Karpas-422 (cell line): ENCODE measurements at places on chromosomes 2 and 18. TPM values are rescaled to one million over a fixed set of nuclear protein-coding genes. Genes with fewer than 3 reads are reported as not detected.

GRCh38 chr18:22422909-22423548 is 5.3 kb upstream of the CTAGE1 start:
- no peaks in the 10 kb centered on the region for H3K27me3 ChIP-seq
- no peaks in the 10 kb centered on the region for H3K4me1 ChIP-seq
- no peak overlapping the region for H3K4me3 ChIP-seq
- no peak for DNase-seq
- H3K36me3 ChIP-seq: no peaks in the 10 kb centered on the region

- H3K27me3 ChIP-seq: no peaks in the 10 kb centered on the region
- H3K4me3 ChIP-seq: no peak overlapping the region
- no peak overlapping the region for H3K27ac ChIP-seq
- H3K4me1 ChIP-seq: no peaks in the 10 kb centered on the region
- no peaks in the 10 kb centered on the region for H3K36me3 ChIP-seq
- DNase-seq: no peak
Measured at GRCh38 chr2:62586981-62587380, 81.0 kb upstream of the TMEM17 start.

GRCh38 chr2:16037808-16038457 is 97.6 kb downstream of the MYCN start:
- no peak overlapping the region for H3K27ac ChIP-seq
- H3K27me3 ChIP-seq: no peaks in the 10 kb centered on the region
- H3K4me3 ChIP-seq: no peak overlapping the region
- H3K36me3 ChIP-seq: no peaks in the 10 kb centered on the region

- H3K27ac ChIP-seq: no peak overlapping the region
- no peak for DNase-seq
- no peaks in the 10 kb centered on the region for H3K27me3 ChIP-seq
- no peak overlapping the region for H3K4me3 ChIP-seq
Measured at GRCh38 chr2:86556508-86556907, 6.7 kb downstream of the CHMP3 start.

DNA sequence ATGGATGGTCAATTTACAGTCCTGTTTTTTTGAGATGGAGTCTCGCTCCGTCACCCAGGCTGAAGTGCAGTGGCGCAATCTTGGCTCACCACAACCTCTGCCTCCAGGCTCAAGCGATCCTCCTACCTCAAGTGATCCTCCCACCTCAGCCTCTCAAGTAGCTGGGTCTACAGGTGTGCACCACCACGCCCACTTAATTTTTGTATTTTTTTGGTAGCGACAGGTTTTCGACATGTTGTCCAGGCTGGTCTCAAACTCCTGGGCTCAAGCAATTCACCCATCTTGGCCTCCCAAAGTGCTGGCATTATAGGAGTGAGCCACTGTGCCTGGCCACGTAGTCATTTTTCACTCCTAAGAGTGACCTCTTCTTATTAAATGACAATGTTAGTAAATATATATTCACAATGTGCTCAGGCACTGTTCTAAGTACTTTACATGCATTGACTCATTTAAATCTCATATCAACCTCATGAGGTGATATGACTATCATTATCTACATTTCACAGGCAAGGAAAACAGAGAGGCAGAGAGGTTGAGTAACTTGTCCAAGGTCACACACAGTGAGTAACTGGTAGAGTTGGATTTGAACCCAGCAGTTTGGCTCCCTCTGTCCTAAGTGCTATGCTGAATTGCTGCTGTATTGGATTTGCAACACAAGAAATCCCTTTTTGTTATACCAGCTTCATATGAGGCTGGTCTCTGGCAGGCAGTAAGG is 5.6 kb upstream of the DIS3L2 start:
- no peak for DNase-seq
- no peak overlapping the region for H3K27ac ChIP-seq
- no peak overlapping the region for H3K4me3 ChIP-seq
- no peaks in the 10 kb centered on the region for H3K27me3 ChIP-seq

GRCh38 chr2:219570194-219570923 is 980 bp downstream of the OBSL1 start:
- no peak overlapping the region for H3K4me3 ChIP-seq
- no peaks in the 10 kb centered on the region for H3K27me3 ChIP-seq
- no peaks in the 10 kb centered on the region for H3K4me1 ChIP-seq
- no peaks in the 10 kb centered on the region for H3K36me3 ChIP-seq
- no peak for DNase-seq

- peak overlapping the region; percentile 35; the same call in 1 of the 2 replicates for H3K27ac ChIP-seq
- H3K4me3 ChIP-seq: no peak overlapping the region
- no peaks in the 10 kb centered on the region for H3K27me3 ChIP-seq
- DNase-seq: no peak
- H3K36me3 ChIP-seq: peaks cover 30% of the 10 kb centered on the region
Measured at GRCh38 chr2:232772531-232772930, 3.8 kb downstream of the KCNJ13 start.

- no peaks in the 10 kb centered on the region for H3K27me3 ChIP-seq
- H3K4me1 ChIP-seq: no peaks in the 10 kb centered on the region
- no peaks in the 10 kb centered on the region for H3K36me3 ChIP-seq
- H3K27ac ChIP-seq: no peak overlapping the region
- no peak for DNase-seq
Measured at GRCh38 chr2:75010571-75010970, 52.1 kb downstream of the POLE4 start.

DNA sequence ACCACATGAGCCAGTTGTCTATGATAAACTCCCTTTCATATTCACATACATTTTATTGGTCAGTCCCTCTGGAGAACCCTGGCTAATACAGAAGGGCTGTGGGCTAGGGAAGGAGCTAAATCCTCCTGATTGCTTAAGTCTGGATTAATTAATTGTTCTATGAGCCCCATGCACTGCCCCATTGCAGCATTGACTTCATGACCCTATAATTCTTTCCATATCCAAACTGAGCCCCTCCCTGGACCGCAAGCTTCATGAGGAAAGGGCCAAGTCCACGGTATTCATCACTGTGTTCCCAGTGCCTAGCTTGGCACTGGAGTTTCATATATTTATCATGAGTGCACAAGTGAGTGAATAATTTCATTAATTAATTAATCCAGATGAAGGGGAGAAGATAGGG is 124.0 kb downstream of the MBD2 start:
- no peaks in the 10 kb centered on the region for H3K4me1 ChIP-seq
- DNase-seq: no peak
- no peak overlapping the region for H3K27ac ChIP-seq

- peaks cover 36% of the 10 kb centered on the region for H3K4me1 ChIP-seq
- no peaks in the 10 kb centered on the region; the same call in 1 of the 2 replicates for H3K27me3 ChIP-seq
- H3K27ac ChIP-seq: peak overlapping the region; percentile 97
- peaks cover 16% of the 10 kb centered on the region for H3K36me3 ChIP-seq
- peak; percentile 98 for DNase-seq
Measured at GRCh38 chr2:73285159-73285739, 971 bp upstream of the FBXO41 start.

DNA sequence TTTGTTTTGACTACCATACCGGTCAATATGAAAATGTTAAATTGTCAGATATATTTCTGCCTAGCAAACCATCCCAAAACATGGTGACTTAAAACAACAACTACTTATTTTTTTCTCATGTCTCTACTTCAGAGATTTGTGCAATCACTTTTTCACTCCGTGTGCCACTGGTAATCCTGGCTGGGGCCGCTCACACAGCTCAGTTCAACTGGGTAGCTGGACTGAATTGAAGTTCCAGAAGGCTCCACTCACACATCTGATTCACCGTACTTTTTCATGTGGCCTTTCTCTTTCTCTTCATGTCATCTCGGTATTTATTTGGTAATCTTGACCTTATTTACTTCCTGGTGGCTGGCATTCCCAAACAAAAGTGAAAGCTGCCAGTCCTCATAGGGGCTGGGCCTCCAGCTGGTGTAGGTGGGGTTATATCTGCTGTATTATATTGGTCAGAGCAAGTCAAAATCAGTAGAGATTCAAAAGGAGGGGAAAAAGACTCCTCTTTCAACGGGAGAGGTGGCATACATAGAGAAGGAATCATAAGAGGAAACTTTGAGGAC is 513.9 kb upstream of the NXPH2 start:
- H3K4me3 ChIP-seq: no peak overlapping the region
- H3K27me3 ChIP-seq: no peaks in the 10 kb centered on the region
- H3K4me1 ChIP-seq: no peaks in the 10 kb centered on the region
- H3K27ac ChIP-seq: no peak overlapping the region

- H3K27me3 ChIP-seq: no peaks in the 10 kb centered on the region
- DNase-seq: no peak
- H3K4me1 ChIP-seq: no peaks in the 10 kb centered on the region
- H3K36me3 ChIP-seq: no peaks in the 10 kb centered on the region
- H3K27ac ChIP-seq: no peak overlapping the region
Measured at GRCh38 chr18:62438402-62438801, 84.4 kb upstream of the ZCCHC2 start.

DNA sequence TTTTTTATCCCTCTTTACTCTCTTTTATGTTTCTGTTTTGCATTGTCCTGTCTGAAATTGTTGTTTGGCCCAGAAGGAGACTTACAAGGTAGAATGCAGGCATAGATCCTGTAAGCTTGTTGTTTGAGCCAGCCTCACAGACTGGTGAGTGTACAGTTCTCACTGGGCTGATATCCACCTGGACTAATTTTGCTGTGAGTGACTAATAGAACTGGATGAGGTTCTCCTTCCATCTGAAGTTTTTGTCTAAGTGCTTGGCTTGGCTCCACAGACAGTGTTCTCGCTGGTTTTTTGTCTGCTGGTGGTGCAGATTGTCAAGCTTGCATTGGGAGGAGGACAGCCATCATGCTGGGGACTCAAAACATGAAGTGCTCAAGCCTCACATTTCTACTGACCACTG is 495.7 kb downstream of the TSN start:
- H3K4me1 ChIP-seq: no peaks in the 10 kb centered on the region
- no peaks in the 10 kb centered on the region for H3K36me3 ChIP-seq
- no peak overlapping the region for H3K4me3 ChIP-seq
- no peak for DNase-seq
- no peak overlapping the region for H3K27ac ChIP-seq
- no peaks in the 10 kb centered on the region for H3K27me3 ChIP-seq

- no peak overlapping the region for H3K27ac ChIP-seq
- H3K36me3 ChIP-seq: no peaks in the 10 kb centered on the region
- no peak overlapping the region for H3K4me3 ChIP-seq
- H3K4me1 ChIP-seq: peaks cover 9% of the 10 kb centered on the region
- DNase-seq: no peak
Measured at GRCh38 chr2:219636144-219636915, 8.9 kb downstream of the SLC4A3 start.

DNA sequence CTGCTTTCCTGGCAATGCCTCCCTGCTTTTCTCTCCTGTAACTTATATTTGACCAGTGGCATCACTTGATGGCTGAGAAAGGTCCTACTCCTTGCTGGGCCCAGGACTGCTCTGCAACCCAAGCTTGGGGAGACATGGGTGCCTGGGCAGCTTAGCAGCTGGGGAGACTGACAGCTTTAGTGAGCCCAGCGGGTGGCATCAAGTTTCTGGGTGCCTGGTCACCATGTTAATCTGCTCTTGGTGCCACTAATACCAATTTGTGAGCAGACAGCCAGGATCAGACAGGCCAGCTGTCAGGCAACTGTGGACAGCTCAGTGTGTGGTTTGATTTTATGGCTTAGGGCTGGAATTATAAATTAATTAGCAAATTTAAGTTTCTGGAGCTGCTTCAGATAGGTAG is 144.8 kb upstream of the GLI2 start:
- no peak overlapping the region for H3K27ac ChIP-seq
- H3K36me3 ChIP-seq: no peaks in the 10 kb centered on the region
- no peak for DNase-seq
- no peaks in the 10 kb centered on the region for H3K4me1 ChIP-seq

- H3K36me3 ChIP-seq: peaks cover 65% of the 10 kb centered on the region
- no peak for DNase-seq
Measured at GRCh38 chr2:60468382-60469085, 84.9 kb downstream of the BCL11A start.

DNA sequence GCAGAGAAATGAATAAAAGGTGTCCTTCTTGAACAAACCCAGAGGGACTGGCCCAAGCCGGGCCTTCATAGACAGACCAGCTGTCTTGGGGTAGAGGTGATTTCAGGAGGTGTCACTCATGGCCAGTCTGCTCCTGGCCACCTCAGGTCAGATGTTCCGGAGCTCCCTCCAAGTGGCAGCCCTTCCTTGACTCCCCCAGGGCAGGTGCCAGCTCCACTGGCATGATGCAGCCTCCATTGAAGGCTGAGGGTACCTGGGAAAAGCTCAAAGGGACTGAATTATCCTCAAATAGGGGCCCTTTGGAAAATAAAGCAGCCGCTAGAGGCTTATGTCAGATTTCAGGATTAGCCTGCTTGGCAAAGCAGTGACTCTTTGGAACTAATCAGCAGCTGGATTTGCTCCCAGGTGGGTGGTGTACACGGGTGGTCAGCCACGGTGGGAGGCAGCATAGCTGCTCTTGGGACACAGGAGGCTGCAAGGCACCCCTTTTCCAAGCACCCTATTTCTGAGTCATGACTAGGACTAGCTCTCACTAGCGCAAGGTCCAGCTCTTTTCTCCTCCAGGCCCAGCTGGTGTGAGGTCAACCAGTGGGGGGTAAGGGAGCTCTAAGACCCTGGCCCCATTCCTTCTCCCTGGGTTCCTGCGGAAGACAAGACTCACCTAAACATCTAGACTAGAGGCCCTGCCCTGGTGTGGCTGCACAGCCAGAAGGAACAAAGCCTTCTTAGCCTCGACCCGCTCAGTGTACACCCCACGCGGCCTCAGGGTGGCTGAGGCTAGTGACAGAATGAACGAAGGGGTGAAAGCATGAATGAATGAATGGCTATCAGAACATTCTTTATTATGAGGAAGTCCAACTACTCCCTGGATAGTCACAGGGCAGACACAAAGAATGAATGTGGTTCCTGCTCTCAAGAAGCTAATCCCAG is 29.3 kb downstream of the HS1BP3 start:
- H3K27ac ChIP-seq: no peak overlapping the region
- DNase-seq: no peak
- no peaks in the 10 kb centered on the region for H3K36me3 ChIP-seq
- no peaks in the 10 kb centered on the region for H3K4me1 ChIP-seq

DNA sequence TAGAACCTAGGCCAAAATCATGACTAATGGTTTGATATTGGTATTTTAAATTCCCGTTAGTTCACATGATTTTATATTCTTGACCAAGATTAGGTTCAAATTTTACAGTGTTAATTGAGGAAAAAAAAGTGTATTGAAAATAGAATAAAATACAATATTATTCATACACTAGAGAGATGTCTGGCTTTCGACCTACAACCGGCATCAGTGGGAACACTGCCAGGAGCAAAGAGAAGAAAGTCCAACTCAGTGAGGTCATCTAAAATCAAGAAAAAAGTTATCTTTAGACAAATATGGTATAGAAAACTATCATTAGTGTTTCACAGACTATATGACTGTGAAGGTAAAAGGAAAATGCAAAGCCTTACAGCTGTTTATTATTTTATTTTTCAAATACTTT is 81.5 kb downstream of the PIGN start:
- no peaks in the 10 kb centered on the region for H3K27me3 ChIP-seq
- H3K4me1 ChIP-seq: peaks cover 2% of the 10 kb centered on the region
- H3K27ac ChIP-seq: no peak overlapping the region
- peaks cover 8% of the 10 kb centered on the region for H3K36me3 ChIP-seq
- no peak for DNase-seq

GRCh38 chr2:260507-261161 is 3.2 kb downstream of the SH3YL1 start:
- DNase-seq: no peak
- no peaks in the 10 kb centered on the region for H3K36me3 ChIP-seq
- H3K27me3 ChIP-seq: no peaks in the 10 kb centered on the region
- no peak overlapping the region for H3K4me3 ChIP-seq
- no peak overlapping the region for H3K27ac ChIP-seq
- H3K4me1 ChIP-seq: peaks cover 4% of the 10 kb centered on the region

GRCh38 chr2:86078774-86079545 is 26.7 kb downstream of the POLR1A start:
- H3K4me1 ChIP-seq: peaks cover 9% of the 10 kb centered on the region
- H3K4me3 ChIP-seq: no peak overlapping the region
- DNase-seq: no peak
- H3K36me3 ChIP-seq: peaks cover 61% of the 10 kb centered on the region
- H3K27ac ChIP-seq: no peak overlapping the region
- H3K27me3 ChIP-seq: no peaks in the 10 kb centered on the region

Gene LYG2
- total RNA-seq: not detected in 2 replicates

Gene KCNG2
- not detected in 2 replicates for total RNA-seq

Gene MZT2B
- 190 and 395 TPM in 2 replicates for total RNA-seq

Gene FIGN
- not detected in 2 replicates for total RNA-seq

Gene C2orf80
- not detected in 2 replicates for total RNA-seq
